ENCODE measurements at places on chromosomes 4 and X.

- peak; percentile 20 for DNase-seq
Observed at GRCh38 chrX:57453901-57454300, 137.9 kb upstream of the ZXDB start.

GRCh38 chrX:12657433-12657832 is 133.8 kb upstream of the PRPS2 start:
- DNase-seq: no peak

DNA sequence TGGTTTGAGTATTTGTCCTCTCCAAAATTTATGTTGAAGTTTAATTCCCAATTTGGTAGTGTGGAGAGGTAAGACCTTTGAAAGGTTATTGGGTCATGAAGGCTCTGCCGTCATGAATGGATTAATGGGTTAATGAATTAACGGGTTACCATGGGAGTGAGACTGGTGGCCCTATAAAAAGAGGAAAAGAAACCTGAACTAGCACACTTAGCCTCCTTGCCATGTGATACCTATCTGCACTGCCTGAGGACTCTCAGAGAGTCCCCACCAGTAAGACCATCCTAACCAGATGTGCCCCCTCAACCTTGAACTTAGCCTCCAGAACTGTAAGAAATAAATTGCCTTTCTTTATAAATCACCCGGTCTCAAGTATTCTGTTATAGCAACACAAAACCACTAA is 39.3 kb downstream of the PAGE1 start:
- no peak for DNase-seq

GRCh38 chrX:9318766-9319165 is 146.1 kb upstream of the TBL1X start:
- DNase-seq: no peak

GRCh38 chr4:55866973-55867574 is 13.6 kb downstream of the EXOC1 start:
- DNase-seq: peak; percentile 73

DNA sequence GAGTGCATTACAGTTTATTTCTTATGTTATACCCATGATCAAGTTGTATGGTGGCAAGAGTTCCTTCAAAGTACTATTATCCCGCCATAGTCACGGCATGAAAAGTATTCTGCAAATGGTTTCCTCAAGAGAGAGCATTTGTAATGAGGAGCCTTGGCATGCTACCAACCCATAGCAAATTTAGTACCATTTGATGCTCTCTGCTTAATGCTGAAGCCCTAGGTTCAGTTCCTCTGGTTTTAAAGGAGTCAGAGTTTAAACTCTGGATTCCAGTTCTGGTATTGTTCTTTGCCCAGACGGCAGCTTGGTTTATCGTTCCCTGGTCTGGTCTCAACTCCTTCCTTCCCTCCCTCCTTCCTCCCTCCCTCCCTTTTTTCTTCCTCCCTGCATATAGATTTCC is 371.3 kb downstream of the BMPR1B start:
- no peak for DNase-seq

DNA sequence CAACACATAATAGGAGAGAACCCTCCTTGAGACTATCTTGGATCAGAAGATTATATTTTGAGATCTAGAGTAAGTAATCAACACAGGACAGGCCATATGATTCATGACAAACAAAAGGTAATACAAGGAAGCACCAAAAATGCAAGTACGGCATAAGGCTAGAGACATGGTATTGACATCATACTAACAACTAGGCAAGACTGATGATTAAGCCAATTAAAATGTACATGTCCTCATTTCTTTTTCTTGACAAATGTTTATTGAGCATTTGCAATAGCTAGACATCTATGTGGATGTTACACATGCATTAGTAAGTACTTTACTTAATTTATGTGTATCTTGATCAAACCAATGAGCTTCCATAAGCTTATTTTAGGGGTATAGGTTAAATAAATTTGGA is 695.7 kb upstream of the GALNTL6 start:
- DNase-seq: no peak

- no peak for DNase-seq
Observed at GRCh38 chr4:74487771-74488170, 42.8 kb downstream of the AREG start.
